Cerebellar nuclear complex (tissue), 1 donor: ENCODE measurements at places on chromosomes 16 and 17.

GRCh38 chr16:68951991-68952877, 108.9 kb downstream of the TANGO6 start:
- DNase-seq: no peak

DNA sequence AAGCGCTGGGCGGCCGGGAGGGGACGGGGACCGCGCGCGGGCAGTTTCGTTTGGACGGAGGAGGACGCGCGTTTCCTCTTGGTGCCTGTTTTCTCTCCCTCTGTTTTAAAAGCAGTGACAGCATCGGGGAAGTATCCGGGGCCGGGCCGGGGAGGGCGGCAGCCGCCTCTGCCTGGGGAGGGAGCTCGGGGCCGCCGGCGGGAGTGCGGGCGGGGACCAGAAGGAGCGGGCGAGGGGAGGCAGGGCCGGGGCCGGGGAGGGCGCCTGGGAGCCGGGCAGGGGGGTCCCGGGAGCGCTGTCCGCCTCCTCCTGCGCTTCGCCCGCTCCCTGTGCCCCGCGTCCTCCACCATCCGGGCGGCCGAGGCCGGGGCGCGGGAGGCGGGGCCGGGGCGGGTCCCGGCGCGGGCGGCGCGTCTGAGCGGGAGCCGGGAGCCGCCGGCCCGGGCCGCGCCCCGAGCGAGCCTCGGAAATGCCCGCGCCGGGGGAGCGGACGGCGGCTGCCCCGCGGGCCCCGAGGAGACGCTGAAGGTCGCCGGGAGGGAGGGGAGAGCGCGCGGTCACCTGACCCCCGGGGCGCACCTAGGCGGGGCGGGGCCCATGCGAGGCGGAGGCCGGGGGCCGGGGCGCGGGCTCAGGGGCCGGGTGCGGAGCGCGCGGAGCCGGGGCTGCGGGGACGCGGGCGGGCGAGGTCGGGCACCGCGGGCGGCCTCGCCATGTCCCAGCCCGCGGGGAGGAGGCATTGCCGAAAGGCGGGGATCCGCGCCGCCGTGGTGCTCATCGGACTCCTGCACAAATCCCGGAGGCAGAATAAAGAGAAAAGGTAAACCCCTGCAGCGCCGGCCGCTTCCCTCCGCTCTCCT, 57.3 kb downstream of the RAP1GAP2 start:
- no peak for DNase-seq

GRCh38 chr17:71173991-71174390, 946.8 kb upstream of the SOX9 start:
- DNase-seq: no peak

DNA sequence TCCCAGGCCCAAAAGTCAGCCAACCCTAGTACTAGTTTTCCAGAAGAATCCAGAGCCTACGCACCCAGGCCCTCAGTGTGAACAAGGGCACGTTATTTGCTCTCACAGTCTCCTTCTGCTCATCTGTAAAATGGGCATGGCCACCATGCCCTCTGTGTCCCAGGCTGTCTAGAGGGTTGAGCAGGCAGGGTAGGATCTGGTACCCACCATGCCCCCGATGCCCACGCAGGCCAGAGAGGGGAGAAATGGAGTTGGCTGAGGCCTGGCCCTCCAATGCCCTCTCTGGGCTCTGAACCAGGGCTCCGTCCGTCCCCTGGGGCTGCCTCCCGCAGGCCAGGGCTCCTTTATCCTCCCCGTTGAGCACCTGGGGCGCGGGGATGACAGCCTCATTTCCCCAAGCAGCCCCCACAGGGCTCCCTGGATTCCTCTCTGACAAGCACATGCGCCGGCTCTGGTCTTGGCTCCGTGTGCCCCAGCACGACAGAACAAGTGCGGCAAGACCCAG, 9.1 kb upstream of the BAHCC1 start:
- no peak for DNase-seq

DNA sequence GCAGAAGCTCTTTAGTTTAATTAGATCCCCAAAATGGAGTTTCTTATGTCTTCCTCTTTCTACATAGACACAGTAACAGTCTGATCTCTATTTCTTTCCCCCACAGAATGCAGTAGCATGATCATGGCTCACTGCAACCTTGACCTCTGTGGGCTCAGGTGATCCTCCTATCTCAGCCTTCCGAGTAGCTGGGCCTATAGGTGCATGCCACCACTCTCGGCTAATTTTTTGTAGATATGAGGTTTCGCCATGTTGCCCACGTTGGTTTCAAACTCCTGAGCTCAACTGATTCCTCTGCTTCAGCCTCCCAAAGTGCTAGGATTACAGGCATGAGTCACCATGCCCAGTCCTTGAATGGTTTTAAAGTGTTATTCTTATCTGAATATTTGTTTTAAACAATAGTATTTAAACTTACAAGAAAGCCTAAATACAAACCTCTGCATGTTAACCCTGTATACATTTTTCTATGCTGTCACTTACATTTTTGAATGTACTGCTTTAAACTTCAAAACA, 120.6 kb downstream of the GOSR1 start:
- DNase-seq: no peak

DNA sequence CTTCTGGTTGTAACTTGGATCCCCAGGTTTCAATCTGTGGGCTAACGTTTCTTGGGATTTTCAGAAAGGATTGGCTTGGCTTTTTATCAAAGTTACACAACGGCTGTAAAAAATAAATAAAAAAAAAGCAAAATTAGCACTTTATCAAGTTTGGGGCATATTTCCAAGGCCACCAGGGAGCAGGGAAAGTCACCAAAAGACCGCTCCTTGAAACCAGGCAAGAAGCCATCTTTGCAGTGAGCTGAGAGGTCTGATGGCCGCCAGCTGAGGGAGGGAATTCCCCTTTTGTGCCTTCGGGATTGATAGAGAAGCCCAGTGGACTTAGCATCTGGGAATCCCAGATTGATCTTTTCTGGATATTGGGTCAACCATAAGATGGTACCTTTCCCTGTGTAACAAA, 192.2 kb downstream of the WWOX start:
- DNase-seq: no peak

GRCh38 chr16:64151990-64152767, 969.7 kb downstream of the CDH11 start:
- DNase-seq: no peak
